Astrocyte of the cerebellum (primary cell): ENCODE measurements at places on chromosomes 7 and 10.

- no peak for DNase-seq
Observed at GRCh38 chr10:943334-944033, 12.0 kb upstream of the LARP4B start.

GRCh38 chr10:1732564-1732996, 4.7 kb downstream of the ADARB2 start:
- DNase-seq: no peak

- peak; percentile 82 for DNase-seq
Observed at GRCh38 chr10:28217848-28218247, 85.0 kb downstream of the MPP7 start.

- no peak for DNase-seq
Observed at GRCh38 chr10:6305401-6306321, 102.9 kb downstream of the PFKFB3 start.

- no peak for DNase-seq
Observed at GRCh38 chr7:69256634-69257081, 341.6 kb upstream of the AUTS2 start.

GRCh38 chr7:77619314-77619713, 76.9 kb upstream of the RSBN1L start:
- DNase-seq: no peak

DNA sequence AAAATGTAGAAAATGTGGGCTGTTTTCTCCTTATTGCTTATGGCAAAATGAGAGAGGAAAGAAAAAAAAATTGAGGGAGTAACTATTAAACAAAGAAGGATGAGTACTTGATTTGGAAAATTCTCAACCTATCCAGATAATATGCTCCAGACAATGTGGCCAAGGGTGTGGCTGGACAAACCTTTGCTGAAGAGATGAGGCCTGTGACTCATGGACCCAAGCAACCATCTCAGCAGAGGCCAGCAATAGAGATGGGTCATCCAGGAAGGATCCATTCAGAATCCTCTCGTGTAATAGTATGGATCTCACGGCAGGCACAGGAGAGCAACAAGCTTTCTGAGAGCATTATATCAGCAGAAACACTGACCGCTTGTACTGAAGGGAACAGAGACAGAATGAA, 120.3 kb upstream of the CELF2 start:
- no peak for DNase-seq

DNA sequence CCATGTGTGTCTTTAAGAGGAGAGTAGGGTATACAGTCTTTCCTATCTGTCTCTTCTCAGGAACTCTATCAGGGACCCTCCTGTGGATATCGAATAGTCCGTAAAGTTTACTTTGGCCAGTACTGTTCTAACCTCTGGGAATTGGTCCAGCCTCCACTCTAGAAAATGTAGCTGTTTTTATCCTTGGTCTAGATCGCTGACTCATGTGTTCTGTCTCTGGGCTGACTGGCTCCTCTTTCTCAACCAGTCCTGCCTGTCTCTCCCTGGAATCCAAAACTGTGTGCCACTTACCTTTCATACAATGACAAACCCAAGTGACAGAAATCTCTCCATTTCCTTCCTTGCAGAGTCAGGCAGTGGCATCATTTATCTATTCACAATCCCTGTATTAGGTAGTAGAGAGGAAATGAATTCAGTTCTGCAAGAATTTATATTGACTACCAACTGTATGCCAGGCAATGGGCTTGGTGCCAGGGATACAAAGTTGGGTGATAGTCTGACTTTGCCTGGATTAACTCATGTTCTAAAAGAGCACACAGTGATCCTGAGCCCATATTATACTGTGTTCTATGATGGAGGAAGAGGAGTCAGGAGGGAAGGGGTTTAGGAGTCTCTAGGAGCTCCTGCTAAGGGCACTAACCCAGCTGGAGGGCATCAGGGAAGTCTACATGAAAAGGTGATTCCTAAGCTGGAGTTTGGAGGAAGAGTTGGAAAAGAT, 232.7 kb downstream of the LRMDA start:
- no peak for DNase-seq

DNA sequence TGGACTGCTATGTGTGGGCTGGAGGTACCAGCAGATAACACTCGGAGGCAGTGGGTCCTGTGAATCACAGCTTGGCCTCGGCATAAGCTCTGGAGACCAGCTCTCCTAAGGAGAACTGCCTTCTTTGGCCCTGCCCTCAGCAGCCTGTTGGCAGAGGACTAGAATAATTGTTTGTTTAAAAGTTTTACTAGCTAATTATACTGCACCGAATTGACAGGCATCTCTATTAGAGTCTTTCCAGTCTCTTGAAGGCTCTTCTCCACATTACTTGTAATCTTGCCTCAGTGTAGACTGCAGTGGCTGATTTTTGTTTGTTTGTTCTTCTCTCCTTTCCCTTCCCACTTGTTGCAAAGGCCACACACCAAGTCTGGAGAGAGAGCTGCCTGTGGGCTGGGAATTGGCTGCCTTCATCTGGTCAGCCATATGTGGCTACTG, 183.2 kb downstream of the AUTS2 start:
- DNase-seq: peak; percentile 16

DNA sequence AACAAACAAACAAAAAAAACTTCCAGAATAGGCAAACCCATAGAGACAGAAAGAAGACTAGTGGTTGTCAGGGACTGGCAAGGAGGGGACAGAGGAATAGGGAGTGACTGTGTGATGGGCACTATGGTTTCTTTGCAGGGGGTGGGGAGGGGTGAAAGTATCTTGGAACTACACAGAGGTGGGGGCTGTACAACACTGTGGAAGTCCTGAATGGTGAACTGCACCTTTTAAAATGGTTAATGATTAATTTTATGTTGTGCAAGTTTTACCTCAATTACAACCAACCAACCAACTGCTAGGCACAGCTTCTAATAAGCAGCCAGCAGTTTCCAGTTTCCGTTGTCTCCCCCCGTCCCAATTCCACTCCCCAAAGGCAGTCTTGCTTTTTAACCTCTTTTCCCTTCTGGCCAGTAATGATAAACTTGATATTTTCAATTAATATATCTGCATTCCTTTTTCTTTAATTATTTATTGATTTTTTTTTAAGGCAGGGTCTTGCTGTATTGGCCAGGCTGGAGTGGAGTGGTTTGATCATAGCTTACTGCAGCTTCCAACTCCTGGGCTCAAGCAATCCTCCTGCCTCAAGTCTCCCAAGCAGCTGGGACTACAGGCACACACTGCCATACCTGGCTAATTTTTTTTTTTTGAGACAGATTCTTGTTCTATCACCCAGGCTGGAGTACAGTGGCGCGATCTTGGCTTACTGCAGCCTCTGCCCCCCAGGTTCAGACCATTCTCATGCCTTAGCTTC, 46.8 kb downstream of the HIP1 start:
- no peak for DNase-seq

- no peak for DNase-seq
Observed at GRCh38 chr10:6514844-6515780, 65.0 kb downstream of the PRKCQ start.

- no peak for DNase-seq
Observed at GRCh38 chr7:98329100-98329790, 47.8 kb downstream of the BRI3 start.

- DNase-seq: no peak
Observed at GRCh38 chr10:712089-712488, 22.6 kb upstream of the DIP2C start.

DNA sequence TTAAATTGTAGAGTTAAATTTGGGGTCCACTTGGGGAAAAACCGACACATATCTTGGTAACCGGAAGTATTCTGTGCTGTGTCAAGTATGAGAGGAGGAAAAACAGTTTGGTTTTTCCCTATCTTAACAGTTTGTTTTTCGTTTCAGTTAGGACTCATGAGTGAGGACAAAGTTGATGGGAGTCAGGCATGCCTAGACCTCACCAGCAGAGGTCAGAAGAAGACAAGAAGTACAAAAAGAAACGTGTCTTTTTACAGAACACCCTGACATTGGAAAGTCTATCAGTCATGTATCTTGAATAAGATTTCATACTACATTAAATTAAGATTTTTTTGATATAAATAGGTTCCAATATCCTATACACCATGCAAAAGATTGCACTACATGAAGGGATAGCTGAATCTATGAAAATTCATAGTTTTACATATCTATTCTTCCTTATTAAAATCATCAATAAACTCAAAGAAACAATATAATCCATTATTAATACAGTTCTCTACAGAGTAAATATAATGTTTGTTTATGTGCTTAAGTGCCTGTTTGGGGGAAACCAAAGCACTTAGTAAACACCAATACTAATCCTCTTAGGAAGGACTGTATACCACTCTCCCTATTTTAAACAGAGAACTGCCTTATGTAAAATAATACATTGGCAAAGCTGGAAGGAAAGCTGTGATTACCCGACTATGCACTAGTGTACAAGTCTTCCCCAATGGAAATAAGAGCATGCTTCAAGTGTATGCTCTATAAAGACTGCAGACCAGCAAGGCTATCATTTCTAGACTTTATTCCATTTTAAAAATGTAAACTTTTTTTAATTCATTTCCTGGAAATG, 95.6 kb downstream of the USP6NL start:
- DNase-seq: peak; percentile 56

DNA sequence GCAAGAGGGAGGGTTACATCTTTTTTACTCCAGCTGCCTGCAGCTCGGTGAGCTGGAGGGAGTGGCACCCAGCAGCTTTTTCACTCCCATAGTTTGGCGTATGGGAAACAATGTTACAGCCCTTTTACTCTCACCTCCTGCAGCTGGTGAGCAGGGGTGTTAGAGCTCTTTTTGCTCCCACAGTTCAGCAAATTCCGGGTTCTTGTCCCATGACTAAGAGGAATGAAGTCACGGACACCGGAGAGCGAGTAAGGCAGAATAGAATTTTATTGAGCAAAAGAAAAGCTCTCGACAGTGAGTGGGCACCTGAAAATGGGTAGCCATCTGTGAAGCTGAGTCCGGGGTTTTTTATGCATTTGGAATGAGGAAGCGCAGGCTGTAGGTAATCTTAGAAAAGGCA, 446.6 kb downstream of the GFRA1 start:
- DNase-seq: no peak

GRCh38 chr7:2247141-2247995, 5.3 kb downstream of the NUDT1 start:
- no peak for DNase-seq

DNA sequence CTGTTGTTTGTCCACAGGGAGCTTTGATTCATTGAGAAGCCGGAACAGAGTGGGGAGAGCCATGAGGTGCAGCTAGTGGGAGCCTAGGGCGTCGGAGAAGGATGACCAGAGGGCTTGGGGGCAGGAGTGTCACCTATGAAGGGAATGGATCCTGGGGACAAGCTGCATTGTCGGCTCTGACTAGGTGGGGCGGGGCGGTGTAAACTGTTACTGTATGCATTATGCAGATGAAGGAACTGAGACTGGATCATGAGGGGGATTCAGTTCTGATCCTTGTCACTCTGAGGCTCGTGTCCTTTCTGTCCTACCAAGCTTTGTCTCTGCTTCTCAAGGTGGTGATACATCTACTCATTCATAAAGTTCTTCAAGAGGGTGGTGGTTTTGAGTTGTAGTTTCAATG, 39.9 kb upstream of the MMD2 start:
- no peak for DNase-seq

DNA sequence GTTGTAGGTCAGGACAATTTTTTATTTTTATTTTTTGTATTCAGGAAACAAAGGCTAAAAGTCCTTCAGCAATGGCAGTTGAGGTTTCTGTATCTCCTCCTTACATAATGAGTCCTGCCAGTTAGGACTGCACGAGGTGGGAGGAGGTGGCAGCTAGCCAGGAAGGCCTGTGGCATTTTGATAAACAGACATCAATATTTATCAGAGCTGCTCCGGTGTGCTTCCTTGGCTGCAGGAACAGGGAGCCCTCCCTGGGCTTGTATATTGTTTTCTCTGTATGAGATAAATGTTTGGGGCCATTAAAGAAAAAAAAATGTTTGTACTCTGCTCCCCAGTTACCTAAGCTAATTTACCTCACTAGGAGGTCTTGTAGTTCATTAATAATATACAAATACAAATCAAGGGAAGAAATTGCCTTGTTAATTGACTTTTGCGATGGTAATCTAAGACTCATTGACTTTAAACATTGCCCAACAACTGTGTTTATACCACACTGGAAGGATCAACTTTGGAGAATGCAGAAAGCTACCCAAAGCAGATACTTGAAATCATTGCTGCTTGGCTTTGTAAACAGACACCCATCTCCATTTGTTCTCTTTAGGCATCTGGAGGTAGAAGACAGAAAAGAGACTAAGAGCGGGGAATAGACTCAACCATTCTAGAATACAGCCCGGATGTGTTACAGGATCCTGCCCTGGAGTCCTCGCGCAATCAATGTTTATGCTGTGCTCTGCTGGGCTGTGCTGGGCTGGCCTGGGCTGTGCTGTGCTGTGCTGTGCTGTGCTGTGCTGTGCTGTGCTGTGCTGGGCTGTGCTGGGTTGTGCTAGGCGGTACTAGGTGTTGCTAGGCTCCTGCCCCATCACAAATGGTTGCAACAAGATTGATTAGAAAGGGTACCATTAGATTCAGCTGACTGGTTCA, 36.5 kb upstream of the PDZD8 start:
- DNase-seq: no peak

DNA sequence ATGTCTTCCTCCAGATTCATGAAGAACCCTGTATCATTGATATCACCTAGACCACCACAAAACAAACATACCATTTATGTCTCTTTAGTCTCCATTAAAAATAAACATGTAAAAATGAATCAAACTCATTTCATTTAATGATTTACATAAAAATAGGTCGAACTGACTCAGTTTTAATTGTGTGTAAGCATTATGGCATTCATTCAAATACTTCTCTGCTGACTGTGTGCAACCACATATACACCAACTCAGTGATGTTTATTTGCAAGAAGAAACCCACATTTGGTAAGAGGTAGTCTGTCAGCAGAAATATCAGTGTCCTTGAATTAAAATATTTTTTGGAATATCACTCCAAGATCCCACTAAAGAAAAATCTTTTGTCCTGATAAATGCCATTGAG, 30.5 kb downstream of the ABCB1 start:
- peak; percentile 68 for DNase-seq

DNA sequence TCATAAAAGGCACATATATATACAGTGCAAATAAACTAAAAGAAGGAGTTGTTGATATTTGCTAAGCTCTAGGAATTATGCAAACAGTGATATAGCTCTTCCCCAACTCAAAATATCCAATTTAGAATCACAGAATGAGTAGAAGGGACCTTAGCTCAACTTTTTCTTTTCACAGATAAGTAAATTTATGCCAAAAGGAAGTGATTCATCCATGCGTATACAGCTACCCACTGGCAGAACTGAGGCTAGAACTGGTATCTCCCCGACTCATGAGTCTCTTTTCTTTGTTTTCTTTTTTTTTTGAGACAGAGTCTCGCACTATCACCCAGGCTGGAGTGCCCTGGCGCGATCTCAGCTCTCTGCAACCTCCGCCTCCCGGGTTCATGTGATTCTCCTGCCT, 54.2 kb upstream of the SVIL start:
- DNase-seq: no peak

GRCh38 chr10:96740579-96741281, 20.4 kb upstream of the PIK3AP1 start:
- DNase-seq: no peak
